Right lung (tissue), 10 donors: ENCODE measurements at places on chromosomes 1 and 21. TPM values are rescaled to one million over a fixed set of nuclear protein-coding genes. Genes with fewer than 3 reads are reported as not detected.

- DNase-seq, result no peak
These were observed 53.8 kb upstream of the BCL10 start for GRCh38 chr1:85330214-85330631.

GRCh38 chr1:83097715-83098114 is 901.2 kb downstream of the TTLL7 start:
- DNase-seq, result no peak

DNA sequence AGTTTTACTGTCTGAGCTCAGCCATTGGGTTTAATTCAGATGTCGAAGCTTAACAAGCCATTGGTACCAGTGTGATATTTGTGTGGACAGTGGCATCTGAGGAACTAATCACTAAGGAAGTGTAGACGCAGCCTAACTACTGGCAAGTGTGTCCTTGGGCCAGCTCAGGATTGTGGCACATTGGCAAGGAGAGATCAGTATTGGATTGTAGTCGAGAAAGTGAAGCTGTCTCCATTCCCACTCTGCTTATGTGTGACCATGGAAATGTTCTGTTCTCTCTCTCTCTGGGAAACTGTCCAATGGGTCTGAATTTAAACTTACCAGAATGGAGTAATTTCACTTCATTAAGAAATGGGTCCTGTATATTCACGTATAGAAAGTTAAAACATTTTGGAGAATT is 112.2 kb downstream of the ITSN1 start:
- no peak for DNase-seq

Gene NPR1
- 20.5 TPM for polyA plus RNA-seq

Gene FAM78B
- polyA plus RNA-seq, result 0.81 TPM
